Panc1 (cell line): ENCODE measurements at places on chromosomes 5 and 9.

- DNase-seq = no peak
Measured at GRCh38 chr5:167773668-167774301, 517.7 kb upstream of the WWC1 start.

DNA sequence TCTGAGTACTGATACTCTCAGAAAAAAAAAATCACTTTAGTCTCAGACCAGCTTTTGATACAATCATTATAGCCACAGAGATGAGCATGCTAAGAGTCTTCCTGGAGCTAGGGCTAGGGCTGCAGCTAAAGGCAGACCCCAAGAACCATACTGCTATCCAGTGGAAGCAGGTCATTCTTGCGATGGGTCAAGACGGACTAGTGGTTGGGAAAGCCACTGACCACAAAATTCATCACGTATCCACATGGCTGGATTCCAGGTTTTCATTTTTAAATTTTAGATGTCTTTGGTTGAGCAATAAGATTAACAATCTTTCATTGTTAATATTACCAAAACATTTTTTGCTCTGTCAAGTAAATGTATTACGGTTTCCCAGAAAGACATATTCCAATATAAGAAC is 598.1 kb downstream of the DNAH5 start:
- DNase-seq = no peak

- no peak for DNase-seq
Measured at GRCh38 chr5:137737349-137738131, 1.7 kb upstream of the KLHL3 start.

GRCh38 chr9:89134709-89135108 is 43.9 kb downstream of the SHC3 start:
- DNase-seq = no peak

- DNase-seq = no peak
Measured at GRCh38 chr9:112125951-112126388, 49.1 kb downstream of the SUSD1 start.

- no peak for DNase-seq
Measured at GRCh38 chr5:32379421-32379820, 65.1 kb downstream of the ZFR start.

DNA sequence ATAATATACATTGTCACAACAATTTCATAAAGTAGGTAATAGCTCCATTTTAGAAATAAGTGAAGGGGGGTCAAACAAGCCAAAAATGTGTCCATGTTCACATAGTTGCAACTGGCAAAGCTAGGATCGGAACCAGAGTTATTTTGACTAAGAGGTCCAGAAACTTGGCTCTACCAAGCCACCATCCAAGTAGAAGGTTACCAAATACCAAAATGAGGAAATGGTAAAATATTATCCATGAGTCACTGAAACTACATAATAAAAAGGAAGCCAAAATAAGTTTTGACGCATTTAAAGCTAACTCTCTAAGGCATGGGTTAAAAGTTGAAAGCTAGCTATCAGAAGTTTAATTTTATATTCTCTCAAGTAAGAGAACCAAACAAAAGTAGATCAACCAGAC is 886.9 kb upstream of the DMAC1 start:
- no peak for DNase-seq

- DNase-seq = no peak
Measured at GRCh38 chr9:77803423-77803822, 155.3 kb upstream of the GNA14 start.

- DNase-seq = no peak
Measured at GRCh38 chr9:100580257-100580656, 2.4 kb downstream of the CAVIN4 start.

GRCh38 chr5:111434800-111435199 is 77.5 kb downstream of the STARD4 start:
- no peak for DNase-seq

GRCh38 chr5:171152382-171152781 is 156.7 kb upstream of the TLX3 start:
- DNase-seq = no peak

DNA sequence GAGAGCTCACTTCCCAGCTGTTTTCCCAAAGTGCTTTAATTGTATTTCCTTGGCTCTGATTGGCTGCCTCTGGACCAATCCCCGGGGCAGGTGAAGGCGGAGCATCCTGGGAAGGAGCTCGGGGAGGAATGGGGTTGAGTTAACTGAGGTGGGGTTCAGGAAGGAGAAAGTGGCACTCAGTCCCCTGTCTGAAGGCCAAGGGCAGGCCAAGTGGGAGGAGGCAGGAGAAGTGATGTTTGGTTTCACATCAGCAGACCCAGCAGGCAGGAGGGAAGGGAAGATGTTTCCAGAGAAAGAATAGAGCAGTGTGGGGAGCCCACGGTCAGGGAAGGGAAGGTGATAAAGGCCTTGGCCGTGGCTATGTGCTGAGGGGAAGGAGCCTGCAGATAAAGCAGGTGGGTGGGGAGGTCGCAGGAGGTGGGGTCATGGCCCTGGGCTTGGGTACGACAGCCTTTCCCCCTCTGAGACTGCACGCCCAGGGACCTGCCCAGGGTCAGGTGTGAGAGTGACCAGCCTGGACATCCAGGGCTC is 3.1 kb downstream of the TSPAN17 start:
- no peak for DNase-seq

GRCh38 chr9:31188496-31188895 is 1195.9 kb upstream of the ACO1 start:
- DNase-seq = no peak

GRCh38 chr5:56314529-56314928 is 81.4 kb upstream of the ANKRD55 start:
- DNase-seq = peak; percentile 30

DNA sequence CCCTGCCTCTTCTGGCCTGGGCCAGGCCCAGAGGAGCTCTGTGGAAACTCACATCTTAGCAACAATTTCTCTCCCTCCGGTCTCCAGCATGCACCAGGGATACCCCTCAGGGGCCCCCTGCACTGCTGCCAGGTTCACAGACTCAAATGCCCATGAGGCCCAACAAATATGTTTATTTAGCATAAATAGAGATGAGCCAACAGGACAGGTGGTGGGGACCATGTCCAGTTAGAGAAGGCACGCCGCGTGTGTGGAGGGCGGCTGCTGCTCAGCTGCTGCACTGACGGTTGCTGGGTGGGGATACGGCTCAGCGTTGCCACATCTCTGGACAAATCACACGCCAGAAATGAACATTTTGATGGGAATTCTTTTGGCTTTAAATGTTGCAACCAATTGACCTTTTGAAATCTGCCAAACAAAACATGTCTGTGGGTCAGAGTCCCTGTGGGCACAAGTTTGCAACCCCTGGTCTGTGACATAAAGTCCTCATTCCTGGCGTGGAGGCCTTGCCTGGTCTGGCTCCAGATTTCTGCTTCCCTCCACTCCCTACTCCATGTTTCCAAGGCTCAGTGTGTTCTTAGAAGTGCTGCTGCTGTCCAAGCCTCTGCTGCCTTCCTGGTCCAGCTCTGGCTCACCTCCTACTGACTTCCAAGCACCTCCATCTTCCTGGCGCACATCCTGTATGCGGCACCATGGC is 88.9 kb downstream of the AMBP start:
- DNase-seq = no peak

GRCh38 chr5:2383698-2384065 is 367.8 kb downstream of the IRX2 start:
- DNase-seq = no peak

DNA sequence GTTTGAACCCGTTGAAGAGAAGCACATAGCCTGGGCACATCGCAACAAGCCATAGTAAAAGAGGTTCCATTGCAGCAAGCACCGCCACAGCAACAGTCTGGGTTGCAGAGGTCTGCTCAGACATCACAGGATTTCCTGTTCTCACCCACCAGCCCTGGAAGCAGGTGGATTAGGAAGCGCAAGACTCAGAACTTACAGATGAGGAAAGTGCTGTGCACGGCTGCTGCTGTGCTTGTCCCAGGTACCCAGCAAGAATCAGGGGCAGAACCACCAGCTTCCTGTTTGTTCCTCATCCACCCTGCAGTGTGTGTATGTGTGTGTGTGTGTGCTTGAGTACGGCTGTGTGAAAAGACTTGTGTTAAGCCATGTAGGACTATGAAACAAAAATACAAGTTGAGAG is 124.7 kb upstream of the IRX2 start:
- DNase-seq = no peak

GRCh38 chr9:95494022-95494415 is 22.8 kb downstream of the PTCH1 start:
- DNase-seq = no peak

- no peak for DNase-seq
Measured at GRCh38 chr9:69190863-69191181, 16.7 kb downstream of the TJP2 start.

DNA sequence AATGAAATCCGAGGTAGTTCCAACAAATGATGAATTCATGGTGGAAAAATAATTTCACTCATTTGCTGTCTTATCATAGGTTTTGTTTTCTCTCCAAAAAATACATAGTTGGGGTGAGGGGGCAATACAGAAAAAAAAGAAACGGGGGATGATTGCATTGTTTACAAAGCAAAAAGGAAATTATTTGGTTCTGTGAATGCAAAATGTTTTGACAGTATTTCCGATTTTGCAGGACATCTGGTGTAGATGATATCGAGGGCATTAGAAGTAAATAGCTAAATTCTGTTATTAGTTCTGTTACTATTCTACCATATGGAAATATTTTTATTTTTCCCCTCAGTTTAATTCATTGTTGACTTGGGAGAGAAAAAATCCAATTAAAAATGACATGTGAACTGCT is 201.7 kb downstream of the MARCHF11 start:
- DNase-seq = no peak
